SK-N-SH treated with all-trans-retinoic acid at 6 μM for 48 hours (cell line): ENCODE measurements at places on chromosomes 7 and 10.

GRCh38 chr10:112835944-112836451, 114.0 kb upstream of the TCF7L2 start:
- no peak for ATAC-seq

GRCh38 chr7:13198036-13198435, 510.6 kb downstream of the ARL4A start:
- no peak for ATAC-seq

- peak; percentile 63 for ATAC-seq
These were observed 22.0 kb downstream of the KLF6 start for GRCh38 chr10:3763035-3763456.

DNA sequence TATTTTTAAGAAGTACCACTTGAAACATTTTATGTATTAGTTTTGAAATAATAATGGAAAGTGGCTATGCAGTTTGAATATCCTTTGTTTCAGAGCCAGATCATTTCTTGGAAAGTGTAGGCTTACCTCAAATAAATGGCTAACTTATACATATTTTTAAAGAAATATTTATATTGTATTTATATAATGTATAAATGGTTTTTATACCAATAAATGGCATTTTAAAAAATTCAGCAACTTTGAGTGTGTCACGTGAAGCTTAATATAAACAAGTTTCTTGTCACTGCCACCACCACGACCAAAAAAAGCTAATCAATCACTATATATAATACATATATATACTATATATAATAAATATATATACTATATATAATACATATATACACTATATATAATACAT, 4.8 kb downstream of the IL6 start:
- ATAC-seq, result no peak

GRCh38 chr10:482848-483247, 206.6 kb downstream of the DIP2C start:
- no peak for ATAC-seq
